SK-N-SH (cell line): ENCODE measurements at places on chromosomes 11 and 22. TPM values are rescaled to one million over a fixed set of nuclear protein-coding genes. Genes with fewer than 3 reads are reported as not detected.

The YDJC gene
- polyA plus RNA-seq, result 37.4 and 39.9 TPM in 2 replicates

The MFRP gene
- not detected in 2 replicates for polyA plus RNA-seq

The ELFN2 gene
- polyA plus RNA-seq, result 2.4 and 2.8 TPM in 2 replicates

The CDC42EP1 gene
- polyA plus RNA-seq, result 11.5 and 24.9 TPM in 2 replicates

The FTH1 gene
- 879 and 1,229 TPM in 2 replicates for polyA plus RNA-seq

The MACROD1 gene
- polyA plus RNA-seq, result 48.3 and 49.1 TPM in 2 replicates

The TCN2 gene
- polyA plus RNA-seq, result 4.1 and 4.5 TPM in 2 replicates

DNA sequence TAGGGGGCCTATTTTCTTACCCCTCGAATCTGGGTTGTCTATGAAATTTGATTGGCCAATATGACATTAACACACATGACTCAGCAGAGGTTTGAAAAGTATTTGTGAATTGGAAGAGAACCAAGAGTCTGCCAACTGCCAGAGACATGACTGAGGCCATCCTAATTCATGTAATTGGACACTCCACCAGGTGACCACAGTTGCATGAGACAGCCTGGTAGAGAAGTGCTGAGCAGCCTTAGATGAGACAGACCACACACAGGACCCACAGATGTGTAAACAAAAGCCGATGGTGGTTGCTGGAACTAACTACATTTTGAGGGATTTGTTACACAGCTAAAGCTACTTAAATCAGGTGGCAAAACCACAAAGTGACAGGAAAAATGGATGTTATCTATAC, 855 bp upstream of the MS4A5 start:
- no peaks in the 10 kb centered on the region for H3K4me1 ChIP-seq
- H3K4me3 ChIP-seq, result no peak overlapping the region
- no peak for DNase-seq
- H3K27ac ChIP-seq, result no peak overlapping the region
- no peaks in the 10 kb centered on the region for H3K36me3 ChIP-seq
- no peaks in the 10 kb centered on the region; the same call in 1 of the 2 replicates for H3K27me3 ChIP-seq

GRCh38 chr11:134132808-134133207, 63.9 kb downstream of the JAM3 start:
- no peaks in the 10 kb centered on the region for H3K36me3 ChIP-seq
- H3K27me3 ChIP-seq, result no peaks in the 10 kb centered on the region
- no peak for DNase-seq
- no peak overlapping the region for H3K27ac ChIP-seq
- no peaks in the 10 kb centered on the region for H3K4me1 ChIP-seq

DNA sequence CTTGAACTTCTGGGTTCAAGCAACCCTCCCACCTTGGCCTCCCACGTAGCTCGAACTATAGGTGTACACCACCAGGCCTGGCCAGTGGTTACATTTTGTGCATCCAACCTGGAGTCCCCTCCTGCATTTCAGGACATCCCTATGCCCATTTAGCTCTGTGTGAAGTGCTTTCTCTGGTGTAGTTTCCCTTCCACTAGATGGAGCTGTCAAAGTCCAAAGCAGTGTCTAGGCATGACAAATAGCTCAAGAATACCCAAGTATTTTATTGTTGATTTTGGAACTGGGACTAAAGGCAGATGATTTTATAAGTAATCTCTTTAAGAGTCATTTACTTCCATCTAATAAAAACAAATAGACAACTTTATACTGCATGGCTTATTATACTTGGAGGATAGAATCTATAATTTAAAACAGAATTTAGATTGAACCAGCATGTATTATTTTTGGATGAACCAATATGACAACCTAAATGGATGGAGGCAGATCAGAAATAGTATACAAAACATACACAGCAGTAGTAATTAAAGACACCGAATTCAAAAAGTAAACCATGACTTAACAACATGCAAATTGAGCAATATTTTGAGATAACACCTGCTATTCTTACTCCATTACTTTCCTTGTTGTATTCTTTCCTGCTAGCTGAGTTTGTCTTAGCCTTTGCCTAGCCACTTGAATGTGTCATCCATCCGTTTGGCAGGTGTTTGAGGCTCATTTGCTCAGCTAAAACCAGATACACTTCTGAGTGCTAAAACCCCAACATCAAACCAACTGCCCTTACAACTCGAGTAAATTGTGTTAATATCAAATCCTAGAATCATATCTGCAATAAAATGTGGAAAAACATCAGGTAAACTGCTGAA, 37.7 kb downstream of the EIF4ENIF1 start:
- no peaks in the 10 kb centered on the region for H3K4me1 ChIP-seq
- no peak overlapping the region for H3K4me3 ChIP-seq
- H3K27ac ChIP-seq, result peak overlapping the region; percentile 7; the same call in 1 of the 2 replicates
- H3K36me3 ChIP-seq, result peaks cover 48% of the 10 kb centered on the region
- H3K27me3 ChIP-seq, result no peaks in the 10 kb centered on the region

DNA sequence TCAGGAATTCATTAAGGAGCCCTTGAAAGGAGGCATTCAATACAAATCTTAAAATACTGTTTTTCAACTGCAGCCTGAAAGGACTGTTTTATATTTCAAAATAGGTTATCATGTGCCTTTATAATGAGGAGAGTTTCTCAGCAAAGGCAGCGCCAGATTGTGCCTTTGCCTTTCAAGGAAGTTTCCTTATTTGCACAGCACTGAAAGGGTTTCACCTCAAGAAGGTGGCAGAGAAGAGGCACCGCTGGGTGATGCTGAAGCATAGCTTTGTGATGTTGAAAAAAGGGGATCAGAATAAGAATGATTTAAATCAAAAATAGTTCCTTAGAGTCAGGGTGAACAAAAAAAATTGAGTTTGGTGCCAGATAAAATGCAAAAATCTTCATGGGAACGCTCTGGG, 601.0 kb upstream of the KIRREL3 start:
- no peak overlapping the region for H3K4me3 ChIP-seq
- peaks cover 2% of the 10 kb centered on the region; the same call in 1 of the 2 replicates for H3K4me1 ChIP-seq

- H3K36me3 ChIP-seq, result no peaks in the 10 kb centered on the region
- peaks cover 6% of the 10 kb centered on the region; the same call in 1 of the 2 replicates for H3K4me1 ChIP-seq
- no peak overlapping the region for H3K4me3 ChIP-seq
- no peak overlapping the region for H3K27ac ChIP-seq
- no peaks in the 10 kb centered on the region for H3K27me3 ChIP-seq
- DNase-seq, result no peak
These were observed 15.8 kb upstream of the MMP20 start for GRCh38 chr11:102640946-102641345.

- H3K27ac ChIP-seq, result 0 out of 2 replicates have a peak overlapping the region, but pooled peaks have one; percentile 12
- DNase-seq, result no peak
- H3K4me1 ChIP-seq, result no peaks in the 10 kb centered on the region
These were observed 74.6 kb downstream of the CELSR1 start for GRCh38 chr22:46462726-46463371.

GRCh38 chr11:101008961-101009689, 120.5 kb downstream of the PGR start:
- no peaks in the 10 kb centered on the region for H3K4me1 ChIP-seq
- H3K36me3 ChIP-seq, result no peaks in the 10 kb centered on the region
- H3K27me3 ChIP-seq, result no peaks in the 10 kb centered on the region
- no peak for DNase-seq
- H3K27ac ChIP-seq, result no peak overlapping the region
- no peak overlapping the region for H3K4me3 ChIP-seq

GRCh38 chr11:66363805-66364535, 7.6 kb downstream of the SLC29A2 start:
- no peaks in the 10 kb centered on the region for H3K4me1 ChIP-seq
- no peak overlapping the region for H3K4me3 ChIP-seq
- peak; percentile 86 for DNase-seq
- no peak overlapping the region for H3K27ac ChIP-seq
- no peaks in the 10 kb centered on the region for H3K27me3 ChIP-seq

- H3K4me1 ChIP-seq, result peaks cover 45% of the 10 kb centered on the region
- H3K4me3 ChIP-seq, result no peak overlapping the region
- H3K27ac ChIP-seq, result no peak overlapping the region; the same call in 1 of the 2 replicates
These were observed 36.8 kb downstream of the MYH9 start for GRCh38 chr22:36350751-36351594.

GRCh38 chr11:30346068-30346688, 23.3 kb downstream of the ARL14EP start:
- peak; percentile 43 for DNase-seq
- no peaks in the 10 kb centered on the region for H3K27me3 ChIP-seq
- no peaks in the 10 kb centered on the region; the same call in 1 of the 2 replicates for H3K4me1 ChIP-seq
- H3K27ac ChIP-seq, result no peak overlapping the region

DNA sequence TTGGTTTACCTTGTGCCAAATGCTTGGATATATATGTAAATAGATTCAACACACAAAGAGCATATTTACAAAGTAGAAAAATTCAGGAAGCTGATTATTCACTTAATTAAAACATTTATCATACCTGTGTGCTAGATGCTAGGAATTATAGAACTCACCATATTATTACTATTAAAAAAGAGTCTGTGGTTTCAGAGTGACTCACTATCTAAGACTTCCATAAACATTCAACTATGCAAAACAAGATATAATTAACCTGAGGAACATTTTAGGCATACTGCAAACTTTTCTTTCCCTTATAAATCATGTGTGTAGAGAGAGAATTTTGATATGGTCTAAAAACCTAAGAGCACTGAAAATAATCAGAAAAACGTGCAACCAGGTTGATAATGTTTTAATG, 27.3 kb downstream of the CTSC start:
- no peak overlapping the region for H3K4me3 ChIP-seq
- peaks cover 14% of the 10 kb centered on the region; the same call in 1 of the 2 replicates for H3K4me1 ChIP-seq
- H3K27ac ChIP-seq, result no peak overlapping the region; the same call in 1 of the 2 replicates
- no peaks in the 10 kb centered on the region for H3K27me3 ChIP-seq

GRCh38 chr11:64675450-64676260, 47.3 kb downstream of the NRXN2 start:
- no peak overlapping the region for H3K27ac ChIP-seq
- no peak overlapping the region for H3K4me3 ChIP-seq
- H3K36me3 ChIP-seq, result no peaks in the 10 kb centered on the region; the same call in 1 of the 2 replicates
- peaks cover 15% of the 10 kb centered on the region; the same call in 1 of the 2 replicates for H3K4me1 ChIP-seq
- H3K27me3 ChIP-seq, result peaks cover 35% of the 10 kb centered on the region
- DNase-seq, result peak; percentile 59

DNA sequence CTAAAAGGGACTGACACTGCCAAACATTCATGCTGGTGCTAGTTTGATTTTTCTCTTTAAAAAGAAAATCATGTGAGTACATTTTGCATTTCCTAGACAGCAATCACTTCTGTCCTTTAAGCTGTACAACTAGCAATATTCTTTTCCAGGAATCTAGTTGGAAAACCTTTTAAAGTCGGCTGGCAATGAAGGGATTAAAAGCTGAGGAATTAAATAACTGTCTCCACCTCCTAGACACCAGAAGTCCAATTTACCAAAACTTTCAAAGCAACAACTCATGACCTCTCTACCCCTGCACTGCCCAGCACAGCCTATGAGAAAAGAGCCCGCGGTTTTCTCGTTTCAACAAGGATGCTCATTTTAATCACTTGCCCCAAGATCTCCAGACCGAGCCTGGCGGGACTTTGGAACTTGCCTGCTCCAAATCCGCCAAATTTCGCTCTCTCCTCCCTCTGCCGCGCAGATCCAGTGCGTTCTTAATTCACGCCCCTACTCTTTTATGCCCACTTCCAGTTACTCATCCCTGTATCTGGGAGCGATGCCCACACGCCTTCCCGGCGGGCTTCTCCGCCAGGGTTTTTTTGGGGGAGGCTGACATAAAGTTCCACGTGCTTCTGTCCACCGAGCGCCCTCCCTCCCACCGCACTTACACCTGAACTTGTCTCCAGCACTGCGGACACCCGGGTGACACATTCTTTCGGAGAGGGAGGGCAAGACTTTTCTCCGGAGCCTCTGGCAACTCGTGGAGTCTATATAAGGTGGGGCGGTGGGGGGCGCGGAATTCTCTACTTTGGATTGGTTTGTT, 2.5 kb downstream of the MPPED2 start:
- H3K27me3 ChIP-seq, result peaks cover 32% of the 10 kb centered on the region
- no peak overlapping the region for H3K4me3 ChIP-seq
- peak; percentile 32 for DNase-seq
- no peak overlapping the region for H3K27ac ChIP-seq
- no peaks in the 10 kb centered on the region for H3K36me3 ChIP-seq

DNA sequence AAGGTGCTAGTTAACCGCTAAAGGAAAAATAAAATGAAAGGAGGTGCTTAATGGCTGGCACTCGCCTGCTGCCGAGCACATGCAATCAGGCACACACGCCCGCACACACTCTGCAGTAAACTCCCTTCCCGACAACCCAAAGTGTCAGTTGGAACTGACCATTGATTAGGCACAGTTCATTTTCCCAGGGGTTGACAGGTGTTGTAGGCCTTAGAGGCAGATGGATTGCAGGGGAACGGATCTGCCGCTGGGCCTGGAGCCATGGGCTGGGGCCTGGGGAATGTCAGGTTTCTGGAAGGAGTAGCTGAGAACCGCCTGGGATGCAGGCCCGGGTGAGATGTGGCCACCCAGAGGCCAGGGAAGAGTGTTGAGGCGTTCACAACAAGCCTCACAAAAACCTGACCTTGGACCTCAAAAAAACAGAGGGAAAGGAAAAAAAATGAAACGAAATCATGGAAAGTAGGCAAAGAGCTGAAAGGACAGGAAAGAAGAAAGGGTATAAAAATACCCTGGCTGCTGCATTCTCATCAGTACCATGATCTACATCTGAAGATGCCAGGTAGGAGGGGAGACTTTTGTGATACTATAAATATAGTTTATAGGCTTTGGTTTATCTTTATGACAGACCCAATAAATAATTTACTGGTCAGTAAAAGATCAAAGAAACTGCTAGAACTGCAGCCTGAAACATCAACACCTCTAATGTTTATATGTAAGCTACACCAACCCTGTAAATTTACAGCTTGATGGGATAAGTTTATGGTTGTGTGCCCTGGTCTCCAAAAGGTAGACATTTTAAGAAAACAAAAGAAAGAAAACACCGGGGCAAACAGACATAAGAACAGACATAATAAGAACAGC, 313.4 kb downstream of the BUD13 start:
- H3K27ac ChIP-seq, result peak overlapping the region; percentile 82
- no peaks in the 10 kb centered on the region for H3K36me3 ChIP-seq
- H3K27me3 ChIP-seq, result no peaks in the 10 kb centered on the region
- H3K4me1 ChIP-seq, result peaks cover 49% of the 10 kb centered on the region; the same call in 1 of the 2 replicates

- H3K36me3 ChIP-seq, result no peaks in the 10 kb centered on the region
- no peak overlapping the region for H3K27ac ChIP-seq
- H3K4me3 ChIP-seq, result no peak overlapping the region
- no peaks in the 10 kb centered on the region for H3K4me1 ChIP-seq
These were observed 8.6 kb upstream of the GNAZ start for GRCh38 chr22:23061471-23062280.

GRCh38 chr11:112216561-112217105, 9.6 kb upstream of the PTS start:
- no peaks in the 10 kb centered on the region for H3K36me3 ChIP-seq
- no peak for DNase-seq
- no peak overlapping the region for H3K4me3 ChIP-seq
- H3K27me3 ChIP-seq, result no peaks in the 10 kb centered on the region
